ENCODE measurements at places on chromosomes 5 and 9.

DNA sequence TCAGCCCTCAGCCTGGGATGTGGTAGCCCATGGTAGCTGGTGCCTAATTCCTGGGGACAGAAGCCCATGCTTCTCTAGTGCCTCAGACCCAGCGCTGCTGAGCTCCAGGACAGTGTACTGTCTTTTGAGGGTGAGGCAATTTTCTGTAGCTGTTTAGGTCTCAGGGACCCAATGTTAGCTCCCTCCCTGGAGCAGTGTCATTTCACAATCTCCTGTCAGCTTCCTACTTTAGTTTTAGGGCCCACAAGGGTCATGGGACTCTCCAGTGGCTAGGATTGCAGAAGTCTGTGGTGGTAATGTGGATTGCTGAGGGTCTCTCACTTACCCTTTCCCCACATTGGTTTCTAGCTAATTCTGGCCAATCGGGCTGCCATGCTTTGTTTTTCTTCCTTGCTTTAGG lies 67.7 kb upstream of the CCL21 start:
- peaks cover 30% of the 10 kb centered on the region for H3K27me3 ChIP-seq
- no peak overlapping the region for H3K27ac ChIP-seq
- no peaks in the 10 kb centered on the region for H3K36me3 ChIP-seq
- DNase-seq = no peak
- H3K4me1 ChIP-seq = no peaks in the 10 kb centered on the region

DNA sequence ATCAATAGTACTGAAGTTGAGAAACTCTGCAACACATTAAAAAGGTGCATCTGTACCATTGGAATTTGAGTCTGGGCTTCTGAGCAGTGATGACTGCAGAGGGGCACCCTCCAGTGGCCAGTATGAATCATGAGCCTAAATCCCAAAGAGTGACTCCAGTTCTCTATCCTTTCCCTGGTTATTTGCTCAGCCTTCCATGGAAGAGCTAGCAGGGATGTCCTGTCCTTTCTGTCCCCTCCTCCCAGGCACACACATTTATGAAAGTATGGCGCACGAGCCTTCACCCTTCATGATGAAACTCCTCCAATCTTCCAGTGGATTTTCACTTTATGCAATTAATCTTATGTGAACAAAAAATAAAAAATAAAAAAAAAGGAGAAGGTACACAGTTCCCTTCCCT lies 81.0 kb downstream of the ESM1 start:
- no peaks in the 10 kb centered on the region for H3K36me3 ChIP-seq
- DNase-seq = no peak
- no peak overlapping the region for H3K27ac ChIP-seq
- no peak overlapping the region for H3K4me3 ChIP-seq

- DNase-seq = peak; percentile 56
- H3K27me3 ChIP-seq = no peaks in the 10 kb centered on the region
- peak overlapping the region; percentile 90 for H3K4me3 ChIP-seq
- peak overlapping the region; percentile 96 for H3K27ac ChIP-seq
- peaks cover 57% of the 10 kb centered on the region for H3K4me1 ChIP-seq
Observed at GRCh38 chr5:126450346-126450745, 27.1 kb downstream of the GRAMD2B start.

GRCh38 chr9:36056896-36057295 lies 20.2 kb downstream of the RECK start:
- peaks cover 13% of the 10 kb centered on the region for H3K36me3 ChIP-seq
- DNase-seq = no peak
- no peaks in the 10 kb centered on the region for H3K4me1 ChIP-seq
- no peak overlapping the region for H3K27ac ChIP-seq

DNA sequence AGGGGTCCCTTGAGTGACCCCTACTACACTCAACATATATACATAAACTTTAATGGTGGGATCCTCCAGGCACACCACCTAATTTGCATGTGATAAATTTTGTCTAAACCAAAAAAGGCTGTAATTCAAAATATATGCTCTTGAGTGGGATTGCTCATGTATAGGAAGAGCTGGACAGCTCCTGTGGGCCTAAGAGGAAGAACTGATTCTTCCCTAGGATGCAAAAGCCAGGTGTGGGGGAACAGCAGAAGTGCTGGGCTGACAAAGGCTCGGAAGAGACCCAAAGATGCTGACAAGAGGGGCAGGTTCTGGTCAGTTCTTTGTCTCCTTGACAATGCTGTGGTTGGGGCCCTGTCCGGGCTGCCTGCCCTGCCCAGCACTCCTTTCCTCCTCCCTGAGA lies 43.9 kb downstream of the PCDH1 start:
- no peak overlapping the region for H3K27ac ChIP-seq
- DNase-seq = no peak
- H3K27me3 ChIP-seq = peaks cover 2% of the 10 kb centered on the region

DNA sequence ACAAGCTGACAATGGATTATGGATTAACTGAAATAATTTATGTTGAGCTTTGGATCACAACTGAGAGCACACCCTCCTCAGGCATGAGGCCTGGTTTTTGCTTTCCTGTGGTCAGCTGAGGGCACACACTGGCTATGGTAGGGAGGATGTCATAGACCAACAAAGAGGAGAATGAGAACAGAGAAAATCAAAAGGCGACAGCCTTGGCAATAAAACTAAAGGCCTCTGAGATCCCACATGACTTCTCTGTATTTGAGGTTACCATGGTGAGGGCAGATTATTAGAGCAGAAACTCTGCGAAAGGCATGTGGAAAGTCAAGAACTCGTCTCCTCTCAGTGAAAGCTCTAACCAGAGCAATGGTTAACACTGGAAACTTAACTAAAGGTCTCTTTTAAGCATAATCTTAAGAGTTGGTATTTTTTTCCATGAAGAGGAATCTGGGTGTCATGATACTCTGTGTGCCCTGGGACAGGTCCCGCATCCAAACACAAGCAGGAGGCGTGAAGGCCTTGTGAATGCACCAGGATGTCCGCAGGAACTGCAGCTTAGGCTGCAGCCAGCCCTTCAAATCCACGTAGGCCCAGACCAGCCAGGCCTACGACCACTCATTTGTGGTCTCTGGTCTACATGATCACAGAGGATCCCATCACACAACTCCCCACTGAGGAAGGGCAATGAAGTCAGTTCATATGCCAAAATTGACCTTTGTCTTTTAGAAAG lies 12.4 kb upstream of the MEIKIN start:
- DNase-seq = no peak

DNA sequence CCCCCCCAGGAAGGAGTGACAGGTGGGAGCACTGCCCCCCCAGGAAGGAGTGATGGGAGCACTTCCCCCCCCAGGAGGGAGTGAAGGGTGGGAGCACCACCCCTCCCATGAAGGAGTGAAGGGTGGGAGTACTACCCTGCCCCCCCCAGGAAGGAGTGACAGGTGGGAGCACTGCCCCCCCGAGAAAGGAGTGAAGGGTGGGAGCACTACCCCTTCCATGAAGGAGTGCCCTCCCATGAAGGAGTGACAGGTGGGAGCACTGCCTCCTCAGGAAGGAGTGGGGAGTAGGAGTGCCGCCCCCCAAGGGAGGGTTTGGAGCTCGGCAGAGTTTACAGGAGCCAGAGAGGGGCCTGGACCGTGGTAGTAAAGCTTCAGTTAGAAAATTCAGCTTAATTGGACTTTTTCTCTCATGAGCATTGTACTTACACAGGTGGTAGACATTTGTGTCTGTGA lies 100.7 kb downstream of the CACNA1B start:
- DNase-seq = no peak
- H3K36me3 ChIP-seq = no peaks in the 10 kb centered on the region
- no peak overlapping the region for H3K4me3 ChIP-seq
- no peaks in the 10 kb centered on the region for H3K4me1 ChIP-seq
- H3K27ac ChIP-seq = no peak overlapping the region

- no peak overlapping the region for H3K27ac ChIP-seq
- H3K4me3 ChIP-seq = no peak overlapping the region
- no peak for DNase-seq
- no peaks in the 10 kb centered on the region for H3K4me1 ChIP-seq
Observed at GRCh38 chr5:89597878-89598277, 714.9 kb upstream of the MEF2C start.

DNA sequence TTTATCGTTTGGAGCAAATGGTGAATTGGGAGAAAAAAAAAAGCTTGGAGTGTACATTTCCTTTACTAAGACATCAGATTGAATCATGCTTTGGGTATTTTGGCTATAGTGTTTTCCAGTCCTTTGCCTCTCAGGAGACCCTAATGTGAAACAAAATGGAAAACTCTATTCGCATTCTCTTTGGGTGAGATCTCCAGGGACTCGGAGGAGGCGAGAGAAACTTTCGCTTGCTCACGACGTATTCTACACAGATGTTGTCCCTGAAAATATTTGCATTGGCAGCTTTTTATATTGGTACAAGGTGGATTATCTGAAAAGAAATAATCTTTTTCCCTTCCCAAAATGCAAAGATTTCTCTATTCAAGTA lies 1240.1 kb upstream of the WWC1 start:
- H3K27me3 ChIP-seq = no peaks in the 10 kb centered on the region
- DNase-seq = no peak
- H3K4me3 ChIP-seq = no peak overlapping the region
- no peaks in the 10 kb centered on the region for H3K36me3 ChIP-seq
- peaks cover 1% of the 10 kb centered on the region for H3K4me1 ChIP-seq

- no peaks in the 10 kb centered on the region for H3K4me1 ChIP-seq
- H3K4me3 ChIP-seq = no peak overlapping the region
- no peak overlapping the region for H3K27ac ChIP-seq
- no peak for DNase-seq
- H3K36me3 ChIP-seq = no peaks in the 10 kb centered on the region
Observed at GRCh38 chr9:959105-959504, 17.4 kb upstream of the DMRT3 start.

DNA sequence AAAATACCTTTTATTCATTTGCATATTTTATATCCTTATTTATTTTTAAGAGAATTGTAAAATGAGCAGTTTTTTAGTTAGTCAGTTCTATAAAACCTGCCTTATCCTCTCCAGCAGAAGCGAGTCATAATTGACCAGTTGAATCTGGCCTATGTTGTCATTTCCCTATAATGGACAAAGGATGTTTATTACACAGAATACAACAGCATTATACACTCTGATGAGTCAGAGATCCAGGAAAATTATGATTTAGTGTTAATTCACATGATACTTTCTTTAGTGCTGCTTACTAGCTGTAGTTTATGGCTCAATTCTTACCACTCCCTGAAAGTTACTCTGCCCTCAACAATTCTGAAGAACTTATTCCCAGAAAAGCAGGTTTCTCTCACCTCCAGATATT lies 26.8 kb upstream of the LURAP1L start:
- H3K4me1 ChIP-seq = no peaks in the 10 kb centered on the region
- DNase-seq = no peak
- no peaks in the 10 kb centered on the region for H3K36me3 ChIP-seq
- H3K27ac ChIP-seq = no peak overlapping the region

DNA sequence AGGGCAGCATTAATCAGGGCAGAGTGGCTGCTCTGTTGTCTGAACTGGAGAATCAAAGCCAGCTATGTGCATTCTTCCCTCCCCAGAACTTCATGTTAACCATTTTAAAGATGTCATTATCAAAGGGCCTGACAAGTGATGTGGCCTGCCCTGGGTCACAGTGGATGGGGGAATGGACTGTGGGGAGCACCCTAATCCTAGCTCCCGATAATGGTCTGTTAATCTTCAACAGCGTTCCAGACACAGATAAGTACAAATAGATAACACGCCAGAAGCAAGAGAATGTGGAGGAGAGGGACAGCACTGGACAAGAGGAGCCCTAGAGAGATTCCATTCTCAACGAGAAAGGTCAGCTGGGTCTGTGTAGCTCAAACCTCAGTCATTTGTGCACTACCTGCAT lies 77.5 kb downstream of the DPYSL3 start:
- H3K27me3 ChIP-seq = peaks cover 6% of the 10 kb centered on the region
- no peaks in the 10 kb centered on the region for H3K36me3 ChIP-seq
- DNase-seq = no peak
- no peak overlapping the region for H3K27ac ChIP-seq
- no peaks in the 10 kb centered on the region for H3K4me1 ChIP-seq

DNA sequence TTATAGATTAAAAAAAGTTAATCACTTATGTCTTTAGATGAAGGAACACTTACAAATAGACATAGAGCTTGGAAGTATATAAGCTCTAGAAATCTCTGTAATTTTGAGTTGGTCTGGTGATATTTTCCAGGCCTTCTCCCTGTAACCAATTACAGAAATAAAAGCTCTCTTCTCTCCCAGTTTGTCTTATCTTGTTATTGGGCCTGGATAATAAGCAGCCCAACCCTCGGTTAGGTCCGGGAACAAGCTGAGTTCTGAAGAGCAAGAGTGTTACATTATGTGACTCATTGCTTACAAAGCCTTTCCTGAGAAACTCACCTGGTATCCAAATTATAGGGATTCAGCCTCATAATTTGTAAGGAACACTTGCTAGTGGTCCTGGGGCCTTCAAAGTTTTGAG lies 1146.2 kb downstream of the CDH9 start:
- H3K27me3 ChIP-seq = no peaks in the 10 kb centered on the region
- no peak overlapping the region for H3K27ac ChIP-seq
- no peaks in the 10 kb centered on the region for H3K4me1 ChIP-seq
- H3K36me3 ChIP-seq = no peaks in the 10 kb centered on the region
- H3K4me3 ChIP-seq = no peak overlapping the region

DNA sequence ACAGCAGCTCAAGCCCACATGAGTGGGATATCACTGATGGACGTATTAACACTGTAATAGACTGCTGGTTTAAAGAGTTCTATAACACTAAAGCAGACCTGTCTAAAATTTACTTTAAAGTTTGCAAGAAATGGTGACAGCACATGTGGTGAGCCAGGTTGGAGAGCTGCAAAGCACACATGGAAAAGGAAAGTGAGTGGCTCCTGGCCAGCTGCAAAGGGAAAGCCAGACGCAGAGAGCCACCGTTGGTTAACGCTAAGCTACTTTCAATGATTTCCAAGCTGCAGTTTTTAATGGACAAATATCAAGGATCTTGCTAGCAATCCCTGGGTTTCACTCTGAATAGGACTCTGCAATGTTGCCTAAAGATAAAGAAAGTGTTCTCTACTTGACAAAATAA lies 89.9 kb downstream of the CTNND2 start:
- DNase-seq = no peak
- H3K36me3 ChIP-seq = no peaks in the 10 kb centered on the region

DNA sequence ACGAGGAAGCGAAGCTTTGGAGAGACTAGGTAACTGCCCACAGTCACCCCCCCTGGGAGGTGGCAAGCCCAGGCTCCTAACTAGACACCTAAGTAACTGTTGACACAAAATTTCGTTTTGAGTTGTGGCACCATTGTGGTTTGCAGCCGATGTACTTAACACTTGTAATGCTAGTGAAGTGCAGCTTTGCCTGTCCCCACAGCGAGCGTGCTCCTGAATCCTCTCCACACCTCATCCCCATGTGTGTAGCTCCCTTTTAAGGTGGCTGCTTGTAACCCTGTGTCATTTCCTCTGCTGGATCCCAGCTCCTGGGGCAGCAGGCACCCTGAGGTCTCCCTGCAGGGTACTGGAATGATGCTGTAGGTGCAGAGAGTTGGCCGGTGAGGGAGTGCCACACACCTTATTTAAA lies 114.9 kb downstream of the TRIO start:
- H3K4me1 ChIP-seq = no peaks in the 10 kb centered on the region
- H3K27ac ChIP-seq = no peak overlapping the region
- no peak overlapping the region for H3K4me3 ChIP-seq
